Mesenteric fat pad (tissue), 1 donor: ENCODE measurements at places on chromosomes 12 and 14. TPM values are rescaled to one million over a fixed set of nuclear protein-coding genes. Genes with fewer than 3 reads are reported as not detected.

The TPPP2 gene
- not detected for total RNA-seq

The CIROP gene
- total RNA-seq, result not detected

The CAPZA3 gene
- total RNA-seq, result not detected

The MYF5 gene
- not detected for total RNA-seq

GRCh38 chr14:90883782-90884181, 67.6 kb upstream of the TTC7B start:
- no peak for DNase-seq

DNA sequence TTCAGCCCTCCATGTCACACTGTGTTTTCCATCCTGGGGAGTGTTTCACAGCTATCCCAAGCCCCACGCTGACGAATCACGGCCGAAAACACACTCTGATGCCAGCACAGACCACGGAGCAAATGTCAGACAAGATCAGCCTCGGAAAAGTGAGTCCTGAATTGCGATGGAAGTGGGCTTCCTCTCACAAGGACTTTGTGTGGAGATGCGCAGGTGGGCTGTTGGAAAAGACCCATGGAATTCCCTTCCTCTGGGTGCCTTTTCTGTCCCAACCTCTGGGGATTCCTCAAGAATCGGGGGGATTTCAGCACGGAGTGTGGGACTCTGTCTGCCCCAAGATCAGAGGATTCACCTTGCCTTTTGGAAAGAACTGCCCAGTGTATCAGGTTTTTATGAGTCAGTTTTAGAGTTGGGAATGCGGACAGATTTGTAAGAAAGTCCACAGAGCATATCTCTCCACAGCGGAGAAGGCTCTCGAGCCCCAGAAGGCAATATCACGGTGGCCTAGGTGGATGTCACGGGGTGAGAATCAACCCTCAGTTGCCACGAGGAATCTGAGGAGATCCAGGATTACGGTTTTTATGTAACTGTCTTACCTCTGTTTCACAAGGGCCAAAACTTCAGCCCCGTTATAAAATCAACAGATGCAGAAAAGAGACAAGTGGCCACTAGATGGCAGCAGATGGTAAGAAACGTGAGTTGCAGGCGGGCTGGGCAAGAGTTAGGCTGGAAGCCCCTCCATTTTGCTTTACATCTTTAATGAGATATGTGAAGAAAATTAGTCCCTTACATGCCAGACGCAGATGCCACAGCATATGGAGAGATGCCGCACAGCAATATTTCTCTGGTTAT, 201.9 kb downstream of the DAD1 start:
- DNase-seq, result no peak

- no peak for DNase-seq
Measured at GRCh38 chr14:72443991-72444441, 449.9 kb downstream of the DPF3 start.

- DNase-seq, result no peak
Measured at GRCh38 chr14:81886588-81886987, 352.9 kb upstream of the SEL1L start.

DNA sequence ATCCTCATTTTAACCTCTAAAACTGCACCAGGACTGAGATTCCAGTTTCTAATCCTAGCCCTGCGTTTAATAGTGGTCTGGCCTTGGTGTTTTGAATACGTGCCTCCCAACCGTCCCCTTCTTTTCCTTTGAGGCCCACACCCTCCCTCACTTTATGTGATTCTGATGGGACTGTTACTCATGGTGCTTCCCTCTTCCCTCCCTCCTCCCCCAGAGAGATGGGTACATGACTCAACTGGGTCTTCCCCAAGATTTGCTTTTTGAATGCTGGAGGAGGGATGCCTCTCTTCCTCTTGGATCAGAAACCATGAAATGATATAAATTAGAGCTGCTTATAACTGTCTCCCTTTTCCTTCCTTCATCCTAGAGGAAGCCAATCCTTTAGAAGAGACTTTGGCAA, 8.2 kb upstream of the PPP2R5E start:
- DNase-seq, result no peak

DNA sequence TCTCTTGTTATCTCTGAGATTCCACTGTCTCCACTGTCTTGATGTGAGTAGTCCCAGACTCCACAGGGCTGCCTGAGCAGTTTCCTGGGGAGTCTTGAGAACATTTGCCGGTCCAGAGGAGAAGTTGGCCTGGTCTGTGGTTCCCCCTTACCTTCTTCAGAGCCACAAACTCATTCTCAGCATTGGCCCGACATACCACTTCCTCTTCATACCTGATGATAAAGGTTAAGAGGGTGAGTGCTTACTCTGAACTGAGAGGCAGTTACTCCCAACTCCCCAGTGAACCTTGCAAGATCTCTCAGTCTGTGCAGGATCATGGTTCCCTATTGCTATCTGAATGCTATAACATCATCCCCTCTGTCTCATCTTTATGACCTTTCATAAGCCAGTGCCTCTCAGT, 2.6 kb downstream of the KRT84 start:
- DNase-seq, result no peak

DNA sequence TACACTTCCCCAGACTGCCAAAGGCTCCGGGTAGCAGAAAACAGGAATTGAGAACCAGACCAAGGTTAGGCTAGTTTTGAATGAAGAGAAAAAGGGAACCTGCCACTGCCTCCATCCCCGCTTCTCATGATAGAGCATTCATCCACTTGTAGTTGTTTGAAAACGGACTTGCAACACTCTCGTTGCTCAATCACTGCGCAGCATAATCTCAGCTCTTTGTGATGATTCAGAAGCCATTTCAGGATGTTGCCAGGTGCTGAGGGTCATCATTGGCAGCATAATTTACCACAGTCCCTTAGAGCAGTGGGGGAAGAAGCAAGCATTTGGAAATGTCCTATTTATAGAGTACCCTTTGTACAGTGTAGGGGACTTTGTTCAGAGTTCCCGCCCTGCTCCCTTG, 25.6 kb downstream of the KCNK13 start:
- no peak for DNase-seq
